T-helper 2 cell (primary cell): ENCODE measurements at places on chromosomes 13 and 19.

DNA sequence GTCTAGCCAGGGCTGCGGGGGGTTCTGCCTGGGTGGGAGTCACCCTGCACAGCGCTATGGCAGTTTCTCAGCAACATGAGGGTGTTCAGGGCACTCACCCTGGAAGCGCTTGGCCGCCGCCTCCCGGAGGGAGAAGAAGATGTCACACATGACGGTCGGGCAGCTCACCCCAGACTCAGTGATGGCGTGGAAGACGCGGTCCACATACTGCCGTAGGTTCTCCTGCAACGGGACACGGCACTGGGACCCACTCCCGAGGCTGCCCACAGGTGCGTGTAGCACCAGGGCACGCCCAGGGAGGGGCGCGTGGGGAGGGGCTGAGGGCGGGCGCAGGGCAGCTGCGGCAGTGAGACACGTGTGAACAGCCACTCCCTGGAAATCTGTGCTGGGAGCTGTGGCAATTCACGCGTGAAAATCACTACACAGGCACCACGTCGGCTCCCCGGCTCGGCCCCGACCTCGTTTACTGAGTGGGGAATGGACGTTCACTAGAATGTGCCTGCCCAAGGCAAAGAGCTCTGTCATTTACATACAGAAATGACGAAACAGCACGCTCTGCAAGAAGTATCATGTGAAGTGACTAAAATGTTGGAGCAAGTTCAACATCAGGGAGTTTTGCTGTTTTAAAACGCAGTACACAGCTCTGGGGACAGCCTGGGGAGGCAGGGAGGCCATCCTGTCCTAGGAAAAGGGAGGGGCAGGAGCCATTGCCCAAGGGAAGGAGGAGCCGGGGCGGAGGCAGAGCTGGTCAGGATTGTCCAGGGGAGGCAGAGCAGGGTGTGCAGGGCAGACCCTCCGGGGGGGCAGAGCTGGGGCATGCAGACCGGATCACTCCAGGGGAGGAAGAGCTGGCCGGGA lies 41.5 kb upstream of the C13orf46 start:
- no peak for DNase-seq

DNA sequence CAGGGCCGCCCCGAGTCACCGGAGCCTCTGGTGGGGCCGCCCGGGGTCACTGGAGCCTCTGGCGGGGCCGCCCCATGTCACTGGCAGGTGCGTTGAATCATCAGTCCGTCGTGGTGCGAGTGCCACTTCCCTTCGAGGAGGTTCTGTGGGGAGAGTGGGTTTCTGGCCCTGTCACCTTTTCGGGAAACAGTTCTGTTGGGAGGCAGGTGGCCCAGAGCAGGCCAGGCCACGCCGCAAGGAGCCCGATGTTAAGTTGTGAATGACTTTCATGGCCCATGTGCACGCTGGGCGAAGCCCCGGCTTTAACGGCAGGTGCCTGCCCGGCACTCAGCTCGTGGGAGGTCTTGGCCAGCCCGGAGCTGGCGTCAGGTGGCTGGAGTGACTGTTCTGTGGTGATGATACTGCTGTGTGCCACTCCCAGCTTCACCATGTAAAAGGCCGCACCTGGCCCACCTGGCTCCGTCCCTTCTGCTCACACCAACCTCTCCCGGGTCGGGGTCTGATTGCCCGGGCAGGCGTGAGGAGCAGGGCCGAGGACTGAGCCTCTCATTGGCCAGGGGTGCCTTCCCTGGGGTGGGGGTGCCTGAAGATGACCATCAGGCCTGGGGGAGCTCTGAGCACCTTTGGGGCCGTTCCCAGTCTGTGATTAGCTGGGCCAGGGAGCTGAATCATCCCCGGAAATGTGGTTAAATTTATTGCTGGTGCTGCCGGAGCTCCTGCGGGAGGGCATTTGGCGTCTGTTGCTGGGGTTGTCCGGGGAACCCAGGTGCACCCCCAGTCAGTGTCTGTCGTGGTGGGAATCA lies 29.2 kb downstream of the CSNK1G2 start:
- DNase-seq: no peak

DNA sequence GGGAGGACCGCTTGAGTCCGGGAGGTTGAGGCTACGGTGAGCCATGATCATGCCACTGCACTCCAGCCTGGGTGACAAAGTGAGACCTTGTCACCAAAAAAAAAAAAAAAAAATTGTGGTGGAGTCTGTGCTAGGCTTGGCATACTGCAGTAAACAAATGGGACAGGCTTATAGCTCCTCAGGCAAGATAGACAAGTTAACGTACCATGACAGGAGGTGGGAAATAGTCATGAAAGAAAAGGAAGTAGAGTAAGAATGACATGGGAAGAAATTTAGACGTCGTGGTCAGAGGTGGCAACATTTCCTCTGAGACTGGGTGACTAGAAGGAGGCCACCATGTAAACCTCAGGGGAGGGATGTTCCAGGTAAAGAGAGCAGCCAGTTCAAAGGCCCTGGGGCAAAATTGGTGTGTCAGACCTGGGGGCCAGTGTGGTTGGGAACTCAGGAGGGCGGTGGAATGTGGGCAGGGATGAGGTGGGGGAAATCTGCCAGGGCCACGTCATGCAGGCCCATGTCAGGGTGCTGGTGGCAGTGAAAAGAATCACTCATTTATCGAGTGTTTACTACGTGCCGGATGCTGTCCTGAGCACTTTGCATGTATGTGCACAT lies 5.6 kb downstream of the SNRPA start:
- no peak for DNase-seq

DNA sequence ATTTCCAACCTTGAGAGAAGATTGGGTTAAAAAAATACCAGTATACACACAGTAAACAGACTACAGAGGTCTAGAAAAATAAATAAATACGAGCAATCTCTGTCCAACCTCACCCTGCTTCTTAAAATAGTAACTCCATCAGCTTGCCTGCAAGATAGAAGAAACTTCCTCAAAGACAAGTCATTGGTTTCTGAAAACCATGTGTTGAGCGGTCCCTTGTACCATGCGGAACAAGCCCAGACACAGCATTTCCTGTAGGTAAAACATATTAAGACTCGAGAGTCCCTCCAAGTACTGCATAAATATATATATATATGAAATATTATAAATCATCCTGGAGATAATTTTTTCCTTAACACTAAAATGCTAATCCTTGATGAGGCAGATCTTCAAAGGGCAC lies 157.4 kb downstream of the MZT1 start:
- DNase-seq: no peak

- no peak for DNase-seq
Observed at GRCh38 chr13:59856281-59856810, 307.4 kb downstream of the DIAPH3 start.

DNA sequence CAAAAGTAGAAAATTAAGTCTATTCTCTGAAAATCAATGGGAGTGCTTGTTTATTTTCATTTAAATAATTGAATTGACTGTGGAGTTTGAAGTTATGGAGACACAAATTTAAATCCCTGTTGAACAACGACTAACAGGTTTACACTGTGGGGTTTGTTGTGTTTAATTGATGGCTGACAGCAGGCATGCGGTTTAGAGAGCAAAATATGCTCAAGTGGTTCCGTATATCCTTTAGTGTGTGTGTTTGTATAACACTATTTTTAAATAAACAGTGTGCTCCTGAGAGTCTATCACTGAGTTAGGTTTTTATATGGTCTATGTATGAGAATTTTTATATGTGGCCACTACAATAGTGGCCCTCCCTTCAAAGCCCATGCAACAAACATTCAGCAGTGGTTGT lies 332.0 kb downstream of the GPC6 start:
- no peak for DNase-seq

- no peak for DNase-seq
Observed at GRCh38 chr13:35530581-35530980, 54.1 kb upstream of the MAB21L1 start.

DNA sequence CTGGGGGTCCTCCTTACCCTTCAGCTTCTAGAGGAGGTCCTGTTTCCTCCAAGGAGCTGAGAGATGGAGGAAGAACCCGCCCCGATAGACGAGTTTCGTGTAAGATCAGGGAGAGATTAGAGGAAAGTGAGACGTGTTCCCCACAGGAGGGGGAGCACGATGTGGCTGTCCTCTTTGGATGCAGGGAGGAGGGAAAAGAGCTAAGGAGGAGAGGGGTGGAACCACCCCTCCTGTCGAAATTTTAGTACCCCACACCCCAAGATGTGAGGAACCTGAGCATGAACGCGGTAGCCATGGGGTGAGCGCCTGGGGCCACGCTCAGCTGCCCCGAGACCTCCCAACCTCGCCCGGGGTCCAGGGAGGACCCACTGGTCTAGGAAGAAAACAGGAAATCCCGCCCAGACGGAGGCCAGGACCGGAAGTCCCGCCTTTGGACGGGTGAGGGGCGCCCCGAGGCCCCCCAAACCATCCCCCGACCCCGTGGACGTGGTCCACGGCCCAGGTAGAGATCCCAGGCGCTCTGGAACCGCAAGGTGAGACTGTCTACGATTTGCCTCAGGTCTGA lies 1.2 kb downstream of the AKT1S1 start:
- no peak for DNase-seq

DNA sequence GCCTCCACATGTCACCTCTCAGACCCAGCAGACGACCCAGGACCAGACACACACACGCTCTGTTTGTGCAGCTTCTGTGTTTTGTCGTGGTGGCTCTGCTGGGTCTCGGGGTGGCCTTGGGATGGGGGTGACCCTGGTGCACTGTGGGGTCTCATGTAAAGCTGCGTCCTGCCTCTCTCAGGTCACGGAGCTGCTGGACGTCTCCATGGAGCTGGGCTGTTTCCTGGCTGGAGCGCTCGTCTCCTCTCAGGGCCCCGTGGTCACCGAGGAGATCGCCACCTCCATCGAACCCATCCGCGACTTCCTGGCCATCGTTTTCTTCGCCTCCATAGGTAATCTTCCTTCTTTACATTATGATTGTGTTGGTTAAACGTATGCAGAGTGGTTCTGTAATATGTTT lies 45.4 kb upstream of the TFDP1 start:
- DNase-seq: no peak

DNA sequence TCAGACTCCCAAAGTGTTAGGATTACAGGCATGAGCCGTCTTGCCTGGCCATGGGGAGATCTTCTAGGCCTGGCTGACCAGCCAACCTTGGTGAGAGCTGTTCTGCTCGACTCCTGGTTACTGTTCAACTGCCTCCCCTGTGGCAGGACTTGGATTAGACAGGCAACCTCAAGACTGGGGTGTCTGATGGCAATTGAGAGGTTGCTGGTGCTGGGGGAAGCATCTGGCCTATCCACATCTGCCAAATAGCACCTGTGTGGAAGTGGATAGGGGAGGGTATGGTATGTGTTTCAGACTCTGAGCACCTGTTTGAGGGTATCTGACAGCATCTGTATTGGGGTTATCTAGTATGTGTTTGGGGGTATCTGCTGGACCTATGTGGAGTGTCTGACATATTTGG lies 44.7 kb downstream of the ARHGEF18 start:
- DNase-seq: no peak
